ENCODE measurements at places on chromosomes 11 and 22.

GRCh38 chr11:83285151-83285770 lies 906 bp downstream of the CCDC90B start:
- DNase-seq: no peak

DNA sequence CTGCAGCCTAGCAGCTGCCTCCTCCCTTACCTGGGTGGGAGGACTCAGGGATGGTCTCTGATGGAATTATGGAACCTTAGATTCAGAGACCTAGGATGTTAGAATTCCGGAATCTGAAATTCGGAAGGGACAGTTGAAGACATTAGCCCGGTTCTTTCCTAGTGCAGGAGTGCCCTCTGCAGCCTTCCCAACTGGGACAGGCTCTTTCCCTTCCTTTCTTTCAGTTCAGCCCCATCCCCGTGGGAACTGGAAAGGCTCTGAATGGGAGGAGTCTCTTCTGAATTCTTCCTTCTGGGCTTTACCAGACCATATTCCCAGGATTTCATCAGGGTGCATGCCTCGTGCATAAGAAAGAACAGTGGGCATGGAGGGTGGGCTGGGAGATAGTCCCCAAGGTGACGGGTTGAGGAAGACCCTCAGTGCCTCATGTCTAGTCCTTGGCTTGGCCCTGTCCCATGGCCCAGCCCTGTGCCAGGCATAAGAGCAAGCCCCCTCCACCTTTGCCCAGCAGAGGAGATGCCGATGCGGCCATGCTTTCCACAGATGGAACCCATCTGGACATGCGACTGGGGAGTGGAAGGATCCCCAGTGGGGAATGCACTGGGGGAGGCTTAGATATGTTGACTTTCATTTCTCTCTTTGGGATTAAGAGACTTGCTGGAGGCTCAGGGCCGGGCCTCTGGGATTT lies 14.4 kb downstream of the DNAJB13 start:
- no peak for DNase-seq

- DNase-seq: no peak
Measured at GRCh38 chr22:40862013-40862412, at the start of gene DNAJB7. Gene DNAJB7 (minus strand): TSS chr22:40862113. CDS start chr22:40861994, 119 bp downstream.

GRCh38 chr11:70187771-70188170 lies 15.3 kb upstream of the FADD start:
- no peak for DNase-seq

DNA sequence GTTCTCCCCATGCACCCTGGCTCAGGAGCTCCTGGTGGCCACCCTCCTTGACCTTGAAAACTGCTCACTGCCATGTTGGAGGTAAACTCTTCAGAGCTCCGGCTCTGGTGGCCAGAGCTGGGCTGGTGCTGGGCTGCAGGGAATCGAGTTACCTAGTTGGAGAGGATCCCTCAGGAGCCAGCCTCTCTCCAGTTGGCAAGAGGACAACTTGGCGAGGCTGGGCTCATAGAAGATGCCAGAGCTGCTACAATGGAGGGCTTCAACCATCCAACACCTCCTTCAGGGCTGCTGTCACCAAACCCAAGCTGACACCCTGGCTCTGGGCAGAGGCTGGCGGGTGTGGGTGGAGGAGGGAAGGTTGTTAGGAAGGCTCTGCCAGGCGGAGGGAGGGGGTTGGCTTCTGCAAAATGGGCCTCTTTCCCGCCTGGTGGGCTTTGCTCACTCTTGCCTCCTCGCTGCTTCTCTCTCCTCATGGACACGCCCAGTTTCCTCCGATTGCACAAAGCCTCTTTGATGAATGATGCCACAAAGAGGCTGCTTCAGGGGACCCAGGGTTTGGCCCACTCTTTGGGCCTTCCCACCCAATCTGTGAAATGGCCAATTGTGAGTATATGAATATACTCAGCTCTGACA lies 53.1 kb downstream of the THAP12 start:
- peak; percentile 69 for DNase-seq

DNA sequence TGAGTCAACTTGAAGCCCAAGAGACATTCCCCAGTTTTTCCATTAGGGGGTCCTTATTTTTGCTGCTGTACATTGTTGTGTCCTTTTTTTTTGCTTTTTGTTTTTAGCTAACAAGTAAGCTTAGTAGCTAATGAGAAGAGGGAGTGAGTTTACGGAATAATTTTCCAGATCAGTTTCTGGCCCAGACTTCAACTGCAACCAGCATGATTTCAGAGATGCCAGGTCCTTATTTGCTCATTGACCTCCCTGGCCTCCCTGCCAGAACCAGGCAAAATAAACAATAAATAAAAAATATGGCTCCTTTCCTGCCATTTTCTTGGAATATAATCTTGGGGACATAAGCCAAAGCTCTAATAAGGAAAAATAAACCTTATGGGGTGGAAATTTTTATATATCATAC lies 185.9 kb downstream of the FAT3 start:
- no peak for DNase-seq

GRCh38 chr11:37108436-37109285 lies 510.6 kb upstream of the RAG2 start:
- no peak for DNase-seq

DNA sequence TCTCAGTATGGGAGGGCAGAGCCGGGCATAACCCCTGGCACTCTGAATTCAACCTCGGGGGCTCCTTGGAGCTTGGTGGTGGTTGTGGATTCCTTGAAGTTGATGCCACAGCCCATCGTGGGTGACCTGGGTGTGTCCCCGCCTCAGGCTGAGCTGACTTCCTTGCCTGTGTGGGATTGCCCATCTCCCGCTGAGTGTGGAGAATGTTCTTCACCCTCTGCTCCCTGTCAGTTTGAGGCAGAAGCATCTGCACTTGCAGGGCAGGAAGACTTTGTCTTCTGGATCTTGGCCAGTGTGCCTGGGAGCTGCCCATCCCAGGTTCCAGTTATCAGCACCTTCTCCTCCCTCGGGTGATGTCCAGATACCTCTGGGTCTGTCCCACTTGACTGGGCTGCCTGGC lies 25.3 kb downstream of the CD82 start:
- no peak for DNase-seq

DNA sequence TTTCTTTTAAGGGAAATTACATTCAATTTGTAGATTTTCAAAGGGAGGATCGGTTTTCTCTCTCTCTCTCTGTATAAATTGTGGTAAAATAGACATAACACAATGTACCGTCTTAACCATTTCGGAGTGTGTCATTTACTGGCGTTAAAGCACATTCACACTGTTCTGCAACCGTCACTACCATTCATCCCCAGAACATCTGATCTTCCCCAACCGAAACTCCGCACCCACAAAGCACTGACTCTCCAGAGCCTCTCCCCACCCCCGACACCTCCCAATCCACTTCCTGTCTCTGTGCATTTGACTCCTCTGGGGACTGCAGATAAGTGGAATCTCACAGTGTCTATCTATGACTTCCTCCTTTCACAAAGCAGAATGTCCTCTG lies 15.9 kb upstream of the GRAMD4 start:
- peak; percentile 47 for DNase-seq
